OCI-LY7 (cell line): ENCODE measurements at places on chromosomes 12 and 14. TPM values are rescaled to one million over a fixed set of nuclear protein-coding genes. Genes with fewer than 3 reads are reported as not detected.

The REP15 gene
- total RNA-seq, result not detected in 2 replicates

The ITFG2 gene
- total RNA-seq, result 42.0 and 56.9 TPM in 2 replicates

The C14orf39 gene
- not detected in 2 replicates for total RNA-seq

The SYNDIG1L gene
- not detected in 2 replicates for total RNA-seq

The HAL gene
- total RNA-seq, result 1.4 and 2.1 TPM in 2 replicates

- no peak for DNase-seq
Observed at GRCh38 chr14:74670726-74671411, 42.0 kb downstream of the AREL1 start.

DNA sequence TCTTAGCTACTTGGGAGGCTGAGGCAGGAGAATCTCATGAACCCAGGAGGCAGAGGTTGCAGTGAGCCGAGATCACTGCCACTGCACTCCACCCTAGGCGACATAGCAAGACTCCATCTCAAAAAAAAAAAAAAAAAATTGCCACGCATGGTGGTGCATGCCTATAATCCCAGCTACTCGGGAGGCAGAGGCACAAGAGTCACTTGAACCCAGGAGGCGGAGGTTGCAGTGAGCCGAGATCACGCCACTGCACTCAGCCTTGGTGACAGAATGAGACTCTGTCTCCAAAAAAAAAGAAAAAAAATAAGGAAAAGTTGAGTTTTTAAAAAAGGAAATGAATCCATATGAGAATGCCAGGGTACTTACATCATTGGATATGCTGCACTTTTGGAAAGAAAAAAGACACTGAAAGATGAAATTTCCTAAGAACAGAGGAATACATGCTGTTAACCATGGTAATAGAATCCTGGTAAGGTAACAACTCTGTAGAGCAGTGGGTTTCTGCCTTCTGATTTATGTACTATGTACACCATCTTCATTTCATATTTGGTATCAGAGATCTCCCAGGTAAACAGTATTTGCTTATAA lies 222.7 kb downstream of the ERC1 start:
- no peak for DNase-seq

DNA sequence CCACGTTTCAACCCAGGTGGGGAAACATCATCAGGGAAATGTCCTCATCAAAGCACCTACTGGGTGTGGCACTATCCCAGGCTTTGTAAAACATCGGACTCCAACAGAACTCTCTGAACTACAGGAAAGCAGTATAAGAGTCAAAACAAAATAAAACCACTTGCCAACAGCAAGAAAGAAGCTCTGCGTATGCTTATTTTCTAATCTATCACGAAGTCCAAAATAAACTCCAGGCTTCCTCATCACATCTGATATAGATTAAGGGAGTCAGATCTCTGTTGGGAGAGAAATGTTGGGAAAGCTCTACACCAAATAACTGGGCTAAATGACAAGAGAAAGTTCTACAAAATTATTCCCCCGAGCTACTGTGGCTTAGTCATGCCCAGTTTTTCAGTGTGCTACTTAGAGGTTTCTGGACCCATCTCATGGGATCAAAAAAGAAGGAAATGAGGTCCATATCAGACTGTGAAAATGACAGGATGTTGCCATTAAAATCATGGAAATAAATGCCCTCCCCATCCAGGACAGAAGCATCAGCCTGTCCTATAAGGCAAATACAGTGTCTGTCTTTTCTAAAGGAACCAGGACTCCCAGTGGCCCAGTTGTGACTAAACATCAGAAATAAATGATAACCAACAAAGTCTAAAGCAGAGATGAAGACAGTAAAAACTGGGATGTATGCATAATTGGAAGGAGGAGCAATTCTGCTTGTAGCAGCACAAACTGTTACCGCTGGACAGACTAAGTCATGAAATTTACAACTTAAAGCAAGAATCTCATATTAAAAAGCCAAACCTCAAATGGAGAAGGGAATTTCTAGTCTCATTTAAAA lies 149.5 kb downstream of the STXBP6 start:
- DNase-seq, result no peak

DNA sequence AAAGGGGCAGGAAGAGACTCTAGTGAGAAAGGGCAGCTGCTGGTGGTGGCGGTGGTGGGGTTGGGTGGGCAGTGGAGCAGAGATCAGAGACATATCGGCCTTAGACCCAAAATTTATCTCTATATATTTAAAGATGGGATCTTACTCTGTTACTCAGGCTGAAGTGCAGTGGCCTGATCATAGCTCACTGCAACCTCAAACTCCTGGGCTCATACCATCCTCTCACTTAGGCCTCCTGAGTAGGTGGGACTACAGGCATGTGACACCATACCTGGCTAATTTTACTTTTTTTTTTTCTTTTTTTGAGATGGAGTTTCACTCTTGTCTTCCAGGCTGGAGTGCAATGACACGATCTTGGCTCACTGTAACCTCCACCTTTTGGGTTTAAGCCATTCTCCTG lies 18.6 kb upstream of the ITGA5 start:
- DNase-seq, result no peak

DNA sequence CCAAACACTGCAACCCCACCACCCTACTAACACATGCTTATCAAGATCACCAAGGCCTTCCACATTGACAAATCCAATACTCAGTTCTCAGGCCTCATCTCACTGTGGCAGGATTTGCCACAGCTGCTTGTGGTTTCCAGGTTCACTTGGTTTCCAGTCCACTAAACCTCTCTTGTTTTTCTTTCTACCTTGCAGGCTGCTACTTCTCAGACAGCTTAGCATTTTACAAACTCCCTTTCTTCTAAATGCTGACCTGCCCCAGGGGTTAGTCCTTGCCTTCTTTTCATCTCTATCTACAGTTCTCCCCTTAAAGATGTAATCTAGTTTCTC lies 84.1 kb downstream of the BCAT1 start:
- DNase-seq, result no peak

DNA sequence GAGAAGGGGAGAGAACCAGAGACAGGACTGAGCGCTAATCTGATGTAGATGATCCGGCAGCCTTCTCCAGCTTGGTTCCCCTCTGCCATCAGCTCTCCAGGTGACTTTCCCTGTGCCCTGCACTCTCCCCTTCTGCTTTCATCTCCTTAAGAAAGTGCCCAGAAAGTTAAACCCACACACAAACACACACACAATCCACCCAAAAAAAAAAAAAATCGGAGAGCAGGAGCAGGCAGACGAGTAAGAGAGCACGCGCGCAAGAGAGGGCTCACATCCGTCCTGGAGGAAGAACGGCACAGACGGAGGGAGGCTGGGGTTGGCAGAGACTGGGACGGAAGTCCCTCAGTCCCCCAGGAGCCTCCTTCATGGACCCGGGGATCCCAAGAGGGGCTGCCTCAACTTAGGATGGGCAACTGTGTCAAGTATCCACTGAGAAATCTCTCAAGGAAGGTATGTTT lies 9.8 kb downstream of the CABP1 start:
- DNase-seq, result no peak

- no peak for DNase-seq
Observed at GRCh38 chr12:131948166-131948712, 1.5 kb upstream of the EP400 start.

GRCh38 chr12:65462484-65462883 lies 184.0 kb downstream of the MSRB3 start:
- DNase-seq, result no peak

DNA sequence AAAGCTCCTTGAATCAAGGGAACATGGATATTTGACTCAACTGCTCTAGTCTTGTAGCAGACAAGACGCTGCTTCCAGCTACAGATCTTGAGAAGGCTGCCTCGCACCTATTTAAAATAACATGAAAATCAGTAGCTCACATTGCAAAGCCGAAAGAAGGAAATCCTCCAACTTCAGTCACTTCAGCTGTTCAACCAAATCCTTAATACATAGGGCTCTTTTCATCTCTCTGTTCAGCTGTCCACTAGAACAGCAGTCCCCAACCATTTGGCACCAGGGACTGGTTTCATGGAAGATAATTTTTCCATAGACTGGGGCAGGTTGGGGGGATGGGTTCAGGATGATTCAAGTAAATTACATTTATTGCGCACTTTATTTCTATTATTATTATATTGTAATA lies 1116.0 kb upstream of the TMEM132C start:
- DNase-seq, result no peak
